HFFc6 (cell line): ENCODE measurements at places on chromosomes 5 and 9. TPM values are rescaled to one million over a fixed set of nuclear protein-coding genes. Genes with fewer than 3 reads are reported as not detected.

GRCh38 chr5:140182803-140183367 is 7.9 kb downstream of the CYSTM1 start:
- no peak for DNase-seq

DNA sequence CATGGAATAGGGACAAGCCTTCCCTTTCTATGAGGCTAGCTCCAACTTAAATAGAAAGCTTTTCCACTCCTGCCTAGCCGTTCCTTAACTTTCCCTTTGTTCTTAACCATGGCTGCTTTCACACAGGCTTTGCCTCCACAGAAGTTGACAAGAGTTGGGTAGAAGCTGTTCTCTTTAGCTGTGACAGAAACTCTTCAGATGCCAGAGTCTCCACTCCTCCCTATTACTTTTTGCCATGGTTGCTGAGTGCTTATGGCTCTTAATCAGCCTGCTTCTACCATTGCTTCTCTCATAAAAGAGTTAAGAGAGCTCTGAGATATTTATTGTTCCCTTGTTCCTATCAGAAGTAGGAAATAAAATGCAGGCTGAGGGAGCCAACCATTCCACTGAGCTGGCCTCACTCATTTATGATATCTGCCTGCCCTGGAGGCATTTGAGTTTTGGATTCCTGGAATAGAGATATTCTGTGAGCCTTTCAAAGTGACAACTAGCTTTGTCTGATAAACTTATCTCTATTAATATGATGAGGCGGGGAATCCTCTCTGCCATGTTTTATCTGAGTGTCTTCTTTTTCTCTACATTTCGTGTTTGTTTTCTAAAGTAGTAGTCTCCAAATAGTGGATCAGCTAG is 162.6 kb downstream of the DMAC1 start:
- no peak for DNase-seq

DNA sequence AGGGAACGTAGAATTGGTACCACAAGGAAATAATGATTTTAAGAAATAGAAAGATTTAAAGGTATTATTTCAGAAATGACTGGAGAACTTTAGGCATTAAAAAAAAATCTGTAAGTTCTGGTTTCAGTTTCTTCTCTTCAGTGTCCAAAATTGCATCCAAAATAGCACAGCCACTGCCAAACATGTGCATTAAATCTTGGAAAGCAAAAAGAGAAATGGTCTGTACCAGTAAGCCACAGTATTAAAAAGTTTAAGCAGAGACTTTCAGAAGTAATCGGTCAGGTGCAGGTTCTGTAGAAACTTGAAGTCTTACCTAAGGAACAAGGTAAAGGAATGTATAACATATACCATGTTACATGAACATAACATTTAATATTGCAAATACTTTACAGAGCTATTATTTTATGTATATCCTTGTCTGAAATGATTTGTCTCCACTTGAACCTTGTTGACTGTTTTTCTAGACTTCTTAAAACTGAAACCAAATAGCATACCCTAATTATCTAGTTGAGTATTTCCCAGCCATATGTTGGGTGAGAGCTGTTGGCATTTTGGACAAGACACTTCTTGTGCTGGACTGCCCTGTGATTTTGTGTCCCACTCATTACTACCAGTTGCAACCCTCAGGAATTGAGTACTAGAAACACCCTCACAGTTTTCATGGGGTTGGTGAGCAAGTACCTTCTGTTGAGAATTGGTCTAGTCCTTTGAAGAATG is 32.1 kb downstream of the NIPBL start:
- DNase-seq: no peak

DNA sequence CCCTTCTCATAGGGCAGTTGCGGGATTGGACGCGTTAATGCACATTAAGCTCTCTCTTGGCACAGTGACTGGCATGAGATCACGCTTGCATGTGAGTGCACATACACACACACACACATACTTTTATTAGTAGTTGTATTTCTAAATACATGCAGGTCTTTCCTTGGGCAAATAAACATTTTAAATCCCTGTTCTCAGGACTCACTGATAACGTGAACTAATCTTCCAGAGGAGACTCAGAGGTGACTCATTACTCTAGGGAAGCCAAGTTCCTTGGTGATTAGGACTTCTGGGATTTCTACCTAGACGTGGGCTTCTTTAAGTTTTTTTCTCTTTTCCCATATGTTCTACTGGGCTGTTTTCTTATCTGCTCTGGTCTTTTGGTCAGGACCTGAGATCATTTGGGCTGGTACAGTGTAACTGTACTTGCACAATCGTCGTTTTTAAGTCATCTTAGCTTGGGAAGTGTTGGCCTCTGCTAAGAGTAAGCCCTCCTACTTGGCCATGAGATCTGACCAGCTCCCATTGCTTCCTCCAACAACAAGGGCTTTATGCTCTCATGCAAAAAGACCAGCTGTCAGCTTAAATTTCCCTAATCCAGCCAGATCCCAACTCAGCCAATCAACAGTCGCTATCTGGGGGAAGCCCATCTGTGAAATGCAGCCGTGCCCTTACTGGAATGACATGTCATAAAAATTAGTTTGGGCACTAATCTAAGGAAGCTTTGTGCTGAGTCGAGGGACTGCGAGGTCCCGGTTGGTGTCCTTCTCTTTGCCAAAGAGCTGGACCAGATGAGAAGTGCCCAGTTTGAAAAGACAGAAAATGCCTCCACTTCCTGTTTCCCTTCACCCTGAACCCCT is 176.4 kb upstream of the ANKRD55 start:
- peak; percentile 58 for DNase-seq

DNA sequence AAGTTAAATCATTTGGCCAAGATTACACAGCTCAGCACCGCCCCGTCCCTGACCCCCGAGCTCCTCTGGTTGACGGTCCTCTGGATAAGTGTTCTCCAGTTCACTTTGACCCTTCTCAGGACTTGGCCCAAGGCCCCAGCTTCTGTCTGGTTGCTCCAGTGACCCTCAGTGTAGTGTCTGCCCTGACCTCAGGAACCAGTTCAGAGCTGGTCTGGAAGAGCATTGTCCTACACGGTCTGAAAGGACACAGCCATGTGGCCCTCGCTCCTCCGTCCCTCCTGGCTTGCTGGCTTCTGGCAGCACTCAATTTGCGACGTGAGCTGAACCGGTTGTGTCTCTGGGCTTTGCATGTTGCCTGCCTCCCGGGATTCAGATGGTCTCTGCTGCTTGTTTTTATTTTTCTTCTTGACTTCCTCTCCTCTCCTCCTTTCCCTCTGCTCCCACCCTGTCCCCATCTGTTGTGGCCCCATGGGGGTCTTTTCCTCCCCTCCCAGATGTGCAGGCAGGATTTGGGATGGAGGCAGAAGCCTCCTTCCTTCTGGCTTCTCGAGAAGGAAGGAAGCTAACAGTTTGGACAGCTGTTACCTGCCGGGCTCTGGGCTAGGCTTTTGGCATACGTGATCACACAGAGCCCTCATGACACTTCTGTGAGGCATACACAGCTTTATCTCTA is 72.0 kb downstream of the PPARGC1B start:
- DNase-seq: no peak

DNA sequence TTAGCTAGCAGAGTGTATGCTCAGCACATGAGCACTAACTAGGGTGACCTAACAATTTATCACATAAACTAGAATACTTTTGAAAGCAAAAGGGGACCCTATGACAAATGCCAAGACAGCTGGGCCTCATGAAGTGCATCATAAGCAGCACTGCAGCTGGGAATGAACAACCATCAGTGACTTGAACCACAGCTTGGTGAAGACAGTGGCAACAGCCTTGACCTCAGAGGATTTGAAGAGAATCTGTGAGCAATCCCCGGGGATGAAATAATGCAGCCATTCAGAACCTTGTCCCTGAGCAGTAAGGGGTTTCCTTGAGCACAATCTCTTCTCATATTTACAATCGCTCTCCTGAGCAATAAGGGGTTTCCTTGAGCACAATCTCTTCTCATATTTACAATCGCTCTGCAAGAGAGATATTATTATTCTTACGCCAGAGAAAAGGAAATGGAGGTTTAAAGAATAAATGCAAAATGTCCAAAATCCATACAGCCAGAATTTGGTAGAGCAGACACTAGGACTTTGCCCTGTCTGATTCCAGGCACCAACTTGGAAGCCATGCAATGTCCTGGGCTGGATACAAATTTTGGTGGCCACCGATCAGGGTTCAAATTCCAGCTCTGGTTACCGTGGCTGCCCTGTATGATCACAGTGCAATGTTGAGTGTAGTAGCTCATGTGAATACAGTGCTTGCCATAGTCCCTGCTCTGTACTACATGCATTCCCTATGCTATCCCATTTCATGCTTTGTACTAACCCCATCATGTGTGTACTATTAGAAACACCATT is 846 bp upstream of the NSG2 start:
- DNase-seq: no peak

Gene BTNL3
- total RNA-seq: not detected in 2 replicates

DNA sequence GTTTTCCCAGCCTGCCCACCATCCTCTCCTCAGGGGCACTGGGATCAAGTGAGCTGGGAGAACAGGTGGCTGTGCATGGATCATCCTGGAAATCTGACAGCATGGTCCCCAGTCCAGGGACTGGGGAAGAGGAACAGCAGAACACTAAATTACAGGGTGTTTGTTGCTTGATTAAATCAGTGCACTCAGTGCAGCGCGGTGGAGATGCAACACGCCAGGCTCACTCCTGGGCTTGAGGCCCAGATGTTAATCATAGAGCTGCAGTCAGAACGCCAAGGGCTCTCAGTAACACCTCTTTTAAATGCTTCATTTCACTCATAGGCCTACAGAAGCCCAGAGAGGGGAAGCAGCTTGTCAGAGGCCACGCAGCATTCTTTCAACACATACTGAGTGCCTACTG is 14.2 kb upstream of the LARP1 start:
- peak; percentile 25 for DNase-seq

- no peak for DNase-seq
Observed at GRCh38 chr5:164115420-164115819, 610.0 kb downstream of the MAT2B start.

DNA sequence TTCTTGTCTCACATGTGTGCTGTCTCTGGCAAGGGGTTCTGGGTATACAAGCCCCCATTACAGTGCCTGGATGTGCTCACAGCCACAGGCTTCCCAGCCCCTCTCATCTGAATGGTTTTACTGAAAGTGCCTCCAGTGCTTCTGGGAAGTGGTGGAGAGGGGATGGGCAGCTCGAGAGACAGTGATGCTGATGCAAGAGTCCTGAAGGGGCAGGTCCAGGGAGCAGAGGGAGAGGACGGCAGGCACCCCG is 93.5 kb downstream of the PHF2 start:
- no peak for DNase-seq

Gene GOLM1
- 25.2 to 36.7 TPM (median 35.6 TPM) in 3 replicates for total RNA-seq

DNA sequence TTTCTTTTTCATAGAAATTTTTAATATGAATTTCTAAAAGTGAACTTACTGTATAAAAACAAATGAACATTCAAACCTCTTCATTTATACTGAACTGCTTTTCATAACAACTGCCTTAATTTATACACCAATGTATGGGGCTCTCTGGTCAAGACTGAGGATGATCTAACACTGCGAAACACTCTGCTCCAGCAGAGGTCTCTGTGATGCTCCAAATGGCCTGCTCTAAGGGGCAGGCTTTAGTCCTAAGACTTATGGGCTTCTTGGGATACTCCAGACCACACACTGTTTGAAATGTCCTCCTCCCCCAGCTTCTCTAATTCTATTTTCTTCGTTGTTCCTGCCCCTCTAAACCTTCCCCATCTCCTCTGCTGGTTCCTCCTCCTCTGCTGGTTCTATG is 58.5 kb downstream of the LIFR start:
- peak; percentile 5 for DNase-seq

Gene ASB6
- 28.9 to 31.0 TPM (median 30.0 TPM) in 3 replicates for total RNA-seq

Gene GPX3
- total RNA-seq: 0.66 to 0.94 TPM (median 0.81 TPM) in 3 replicates
